Endothelial cell of coronary artery (primary cell): ENCODE measurements at places on chromosomes 16 and 17. TPM values are rescaled to one million over a fixed set of nuclear protein-coding genes. Genes with fewer than 3 reads are reported as not detected.

CPHXL2 gene
- total RNA-seq = not detected in 2 replicates

SCGB1C2 gene
- not detected in 2 replicates for total RNA-seq

TMEM114 gene
- not detected in 2 replicates for total RNA-seq

CBX8 gene
- 1.7 and 3.4 TPM in 2 replicates for total RNA-seq

GLYR1 gene
- 49.2 and 56.7 TPM in 2 replicates for total RNA-seq

ST6GALNAC2 gene
- total RNA-seq = 0.66 TPM in 1 of 2 replicates, not detected in the other

KRTAP4-16 gene
- not detected in 2 replicates for total RNA-seq

MYCBPAP gene
- total RNA-seq = 0.18 and 1.1 TPM in 2 replicates

SOX8 gene
- total RNA-seq = 0.28 and 0.45 TPM in 2 replicates

COASY gene
- 12.2 and 16.9 TPM in 2 replicates for total RNA-seq

CX3CL1 gene
- total RNA-seq = 2.2 and 5.8 TPM in 2 replicates

ST6GALNAC1 gene
- total RNA-seq = 0.27 TPM in 1 of 2 replicates, not detected in the other

ALG1 gene
- total RNA-seq = 26.4 and 33.3 TPM in 2 replicates

NOD2 gene
- total RNA-seq = 0.09 and 0.56 TPM in 2 replicates

ZPBP2 gene
- not detected in 2 replicates for total RNA-seq

TSPOAP1 gene
- not detected in 2 replicates for total RNA-seq
